ENCODE measurements at places on chromosomes 2 and 18.

- DNase-seq = no peak
Observed at GRCh38 chr2:161947406-161947805, 126.6 kb downstream of the DPP4 start.

DNA sequence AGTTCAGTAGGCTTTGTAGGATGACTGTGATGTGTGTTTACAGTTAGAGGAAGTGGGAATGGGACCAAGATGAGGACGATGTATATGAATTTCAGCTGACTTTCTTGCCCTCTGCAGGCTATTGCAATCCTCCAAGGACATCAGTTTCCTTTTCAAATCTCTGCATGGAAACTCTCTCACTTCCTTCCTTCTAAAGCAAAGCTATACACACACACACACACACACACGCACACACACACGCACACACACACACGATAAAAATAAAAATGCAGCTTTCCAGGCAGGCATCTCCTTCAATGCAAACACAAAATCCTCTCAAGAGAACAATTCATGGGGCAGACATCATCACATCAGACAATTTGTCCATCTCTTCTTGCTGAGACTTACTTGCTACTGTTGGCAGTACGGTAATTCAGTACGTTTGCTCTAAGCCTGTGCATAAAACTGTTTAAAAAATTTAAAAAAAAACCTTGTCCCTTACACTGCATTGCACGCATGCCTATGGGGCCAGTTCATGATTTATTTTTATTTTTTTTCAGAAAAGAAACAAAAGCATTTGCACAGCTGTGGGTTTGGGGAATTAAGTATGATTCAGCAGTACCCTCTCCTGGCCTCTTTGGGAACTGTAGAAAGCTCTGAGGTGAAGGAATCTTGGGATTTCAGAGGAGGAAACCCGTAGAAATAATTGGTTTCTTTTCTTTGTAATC is 27.1 kb upstream of the ICOS start:
- no peak for DNase-seq

DNA sequence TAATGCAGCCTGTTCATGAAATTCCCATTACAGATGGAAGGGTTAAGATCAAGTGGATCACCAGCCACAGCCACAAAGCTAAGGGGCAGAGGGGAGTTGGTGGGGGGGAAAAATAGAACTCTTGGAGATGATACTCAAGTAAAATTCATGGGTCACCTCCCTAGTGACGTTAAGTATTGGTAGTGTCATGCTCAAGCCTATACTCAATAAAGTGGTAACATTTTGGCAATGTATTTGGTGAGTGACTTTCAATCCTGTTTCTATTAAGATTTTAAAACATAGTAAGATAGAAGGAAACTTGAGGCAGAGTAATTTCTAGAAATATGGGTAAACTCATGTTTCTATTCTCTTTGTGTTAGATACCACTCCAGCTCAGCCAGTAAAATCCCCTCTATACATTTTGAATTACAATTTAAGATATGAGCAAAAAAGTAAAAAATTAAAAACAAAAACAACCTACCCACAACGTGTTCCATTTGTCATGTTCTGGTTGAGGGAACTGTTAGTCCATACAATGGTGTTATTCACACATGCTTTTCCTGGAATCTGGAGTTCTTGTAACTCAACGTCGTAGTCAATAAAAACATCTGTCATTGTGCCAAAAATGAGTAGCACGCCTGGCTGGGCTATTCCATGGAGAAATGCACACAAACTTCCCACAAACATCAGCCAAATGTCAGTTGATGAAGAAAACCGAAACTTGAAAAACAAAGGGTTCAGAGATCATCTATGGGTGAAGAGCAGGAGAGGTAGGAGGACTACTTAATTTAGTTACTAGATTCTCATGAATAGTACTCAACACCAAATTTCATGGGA is 18.1 kb downstream of the ABCB11 start:
- no peak for DNase-seq

DNA sequence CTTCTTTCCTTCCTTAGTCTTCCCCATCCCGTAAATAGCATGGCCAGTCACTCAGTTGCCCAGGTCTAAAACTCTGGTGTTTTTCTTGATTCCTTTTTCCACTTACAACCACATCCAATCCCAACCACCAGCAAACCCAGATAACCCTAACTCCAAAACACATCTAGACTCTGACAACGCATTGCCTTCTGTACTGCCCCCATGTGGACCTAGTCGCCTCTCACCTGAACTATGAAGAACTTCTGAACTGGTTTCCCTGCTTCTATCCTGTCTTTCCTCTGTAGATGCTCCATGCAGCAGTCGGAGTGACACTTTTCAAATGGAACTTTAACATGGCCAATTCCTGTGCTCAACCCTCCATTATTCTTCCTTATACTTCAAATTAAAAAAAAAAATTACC is 26.5 kb downstream of the ST6GAL2 start:
- no peak for DNase-seq

DNA sequence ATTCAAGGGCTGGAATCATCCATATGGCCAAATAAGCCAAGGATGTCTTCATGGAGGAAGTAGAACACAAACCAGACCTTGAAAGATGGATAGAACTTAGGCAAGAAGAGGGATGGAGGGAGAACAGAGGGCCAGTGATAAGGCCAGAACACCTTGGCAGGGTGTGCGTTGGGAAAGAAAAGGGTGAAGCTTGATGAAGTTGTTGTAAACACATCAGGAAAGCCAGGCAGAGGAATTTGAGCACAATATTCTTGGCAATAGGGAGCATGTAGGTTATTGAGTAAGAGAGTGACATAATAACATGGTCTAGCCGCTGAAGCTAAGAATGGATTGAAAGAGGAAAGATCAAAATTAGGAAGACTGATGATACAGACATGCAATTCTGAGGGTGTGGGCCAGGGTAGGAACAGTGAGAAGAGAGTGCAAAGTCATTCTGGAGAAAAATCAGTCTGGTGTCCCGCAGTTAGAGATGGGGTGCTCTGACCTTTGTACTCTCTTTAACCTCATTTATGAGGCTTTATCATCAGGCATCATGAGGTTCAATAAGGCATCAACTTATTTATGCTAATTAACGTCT is 41.0 kb downstream of the SLC14A2 start:
- DNase-seq = no peak

All from T-cell (primary cell).